ENCODE measurements at places on chromosomes 4 and X. TPM values are rescaled to one million over a fixed set of nuclear protein-coding genes. Genes with fewer than 3 reads are reported as not detected.

GRCh38 chrX:20418379-20419150, 151.9 kb upstream of the RPS6KA3 start:
- no peak overlapping the region for H3K27ac ChIP-seq
- H3K36me3 ChIP-seq: no peaks in the 10 kb centered on the region
- no peak for DNase-seq
- peaks cover 29% of the 10 kb centered on the region for H3K4me1 ChIP-seq
- H3K4me3 ChIP-seq: no peak overlapping the region

- DNase-seq: no peak
- no peaks in the 10 kb centered on the region for H3K36me3 ChIP-seq
- H3K4me1 ChIP-seq: peaks cover 19% of the 10 kb centered on the region
- no peak within 1 kb of the TSS for H3K4me3 ChIP-seq
- H3K27ac ChIP-seq: no peak within 1 kb of the TSS
- peaks cover 24% of the 10 kb centered on the region for H3K27me3 ChIP-seq
Measured at GRCh38 chr4:80266253-80266901, at the start of gene FGF5. FGF5 (plus strand) TSS chr4:80266664; CDS start chr4:80266825, 161 bp downstream.

GRCh38 chrX:70479922-70480659, 35.5 kb downstream of the DLG3 start:
- no peak overlapping the region for H3K27ac ChIP-seq
- DNase-seq: no peak
- H3K27me3 ChIP-seq: no peaks in the 10 kb centered on the region
- H3K4me1 ChIP-seq: no peaks in the 10 kb centered on the region
- H3K4me3 ChIP-seq: no peak overlapping the region
- H3K36me3 ChIP-seq: no peaks in the 10 kb centered on the region

DNA sequence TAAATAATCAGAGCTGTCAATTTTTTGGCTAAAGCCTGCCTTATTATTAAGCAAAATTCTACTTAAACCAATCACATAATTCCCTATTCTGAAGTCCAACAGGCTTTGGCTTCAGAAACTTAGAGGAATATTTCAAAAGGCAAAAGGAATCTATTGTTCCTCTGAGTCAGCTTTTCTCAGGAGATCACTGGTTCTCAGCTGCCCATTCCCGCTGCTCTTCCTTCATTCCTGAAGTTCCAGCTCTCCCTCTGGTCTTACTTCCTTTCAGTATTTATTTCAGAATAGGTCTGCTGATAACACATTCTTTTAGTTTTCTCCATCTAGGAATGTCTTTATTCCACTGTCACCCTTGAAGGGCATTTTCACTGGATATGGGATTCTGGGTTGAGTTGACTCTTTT, 133.7 kb downstream of the SOWAHB start:
- H3K4me1 ChIP-seq: no peaks in the 10 kb centered on the region
- no peak for DNase-seq
- H3K36me3 ChIP-seq: no peaks in the 10 kb centered on the region
- no peak overlapping the region for H3K27ac ChIP-seq

Gene FATE1
- not detected for total RNA-seq

Gene NKX3-2
- total RNA-seq: not detected
